Breast epithelium (tissue), 4 donors: ENCODE measurements at places on chromosomes 16 and 17. TPM values are rescaled to one million over a fixed set of nuclear protein-coding genes. Genes with fewer than 3 reads are reported as not detected.

The ANKRD13B gene
- total RNA-seq = 9.2 TPM

The ARHGDIG gene
- total RNA-seq = 0.80 TPM

The GCGR gene
- total RNA-seq = not detected

The CX3CL1 gene
- 164 TPM for total RNA-seq

The KRTAP3-2 gene
- total RNA-seq = not detected

The FGF11 gene
- 2.9 TPM for total RNA-seq

The DPEP3 gene
- total RNA-seq = not detected

The CCDC137 gene
- 11.6 TPM for total RNA-seq

The PRCD gene
- 4.9 TPM for total RNA-seq

The SPATA20 gene
- total RNA-seq = 52.4 TPM

GRCh38 chr16:25709213-25709612, 17.5 kb downstream of the HS3ST4 start:
- no peak overlapping the region for H3K27ac ChIP-seq
- no peaks in the 10 kb centered on the region for H3K4me1 ChIP-seq
- H3K36me3 ChIP-seq = no peaks in the 10 kb centered on the region
- no peaks in the 10 kb centered on the region for H3K27me3 ChIP-seq
- DNase-seq = no peak
- no peak overlapping the region for H3K4me3 ChIP-seq

DNA sequence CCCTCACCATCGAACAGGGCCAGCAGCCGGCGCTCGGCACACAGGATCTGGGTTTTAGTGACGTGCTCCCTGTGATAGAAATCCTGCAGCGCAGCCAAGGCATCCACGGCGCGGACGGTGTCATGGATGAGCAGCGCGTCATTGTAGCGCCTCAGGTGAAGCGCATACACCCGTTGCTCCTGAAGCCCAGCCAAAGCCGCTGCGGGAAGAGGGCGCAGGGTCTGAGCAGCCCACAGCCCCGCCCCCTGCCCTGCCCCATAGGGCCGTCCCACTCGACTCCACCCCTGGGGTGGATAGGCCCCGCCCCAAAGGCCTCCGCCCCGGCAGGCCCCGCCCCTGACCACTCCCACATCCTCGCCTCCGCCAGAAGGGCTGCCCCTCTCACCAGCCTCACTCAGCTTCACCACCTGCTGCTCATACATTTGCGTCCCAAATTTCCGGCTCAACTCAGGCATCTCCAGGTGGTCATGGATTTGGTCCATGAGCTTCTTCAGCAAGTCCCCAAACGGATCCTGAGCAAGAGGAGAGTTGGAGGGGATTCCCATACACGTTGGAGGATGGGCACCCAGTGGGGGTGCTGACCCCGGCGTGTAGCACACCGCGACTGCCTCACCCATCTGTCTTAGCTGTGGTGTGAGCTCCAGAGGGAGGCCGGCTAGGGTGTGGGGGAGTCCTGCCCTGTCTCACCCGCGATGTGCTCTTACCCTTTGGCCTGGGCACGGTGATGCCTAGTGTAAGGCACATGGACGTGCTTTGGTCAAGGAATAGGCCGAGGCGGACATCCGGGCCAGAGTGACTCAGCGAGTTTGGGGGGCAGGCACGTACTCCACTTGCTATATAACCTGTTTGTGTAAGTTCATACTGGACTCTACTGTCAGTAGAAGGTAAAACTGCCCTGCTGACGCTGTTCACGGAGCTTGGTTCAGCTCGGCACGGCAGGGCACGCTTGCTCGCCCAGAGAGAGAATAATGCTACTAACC, 4.6 kb downstream of the DHX58 start:
- peaks cover 5% of the 10 kb centered on the region for H3K4me1 ChIP-seq
- no peak overlapping the region for H3K27ac ChIP-seq
- H3K36me3 ChIP-seq = no peaks in the 10 kb centered on the region
- H3K4me3 ChIP-seq = no peak overlapping the region
- DNase-seq = no peak
- no peaks in the 10 kb centered on the region for H3K27me3 ChIP-seq

DNA sequence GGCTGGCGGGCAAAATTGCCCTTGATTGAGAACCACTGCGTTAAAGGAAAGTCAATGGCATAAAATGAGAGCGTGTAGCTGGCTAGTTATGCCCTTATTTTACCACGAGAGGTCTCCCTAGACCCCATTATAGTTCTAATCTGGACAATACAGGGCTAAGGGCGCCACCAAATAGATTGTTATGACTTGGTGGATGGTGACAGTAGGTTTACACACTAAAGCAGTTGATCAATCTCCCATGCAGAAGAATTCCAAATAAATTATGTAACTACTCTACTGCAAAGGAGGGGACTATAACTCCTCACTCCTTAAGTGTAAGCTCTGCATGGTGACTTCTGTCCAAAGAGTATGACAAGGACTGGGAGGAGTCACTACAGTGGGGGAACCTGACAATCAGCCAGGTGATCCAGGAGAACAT, 20.4 kb upstream of the YPEL2 start:
- no peaks in the 10 kb centered on the region for H3K4me1 ChIP-seq
- no peak overlapping the region for H3K27ac ChIP-seq
- no peaks in the 10 kb centered on the region for H3K36me3 ChIP-seq
- DNase-seq = no peak
- H3K4me3 ChIP-seq = no peak overlapping the region
- no peaks in the 10 kb centered on the region for H3K27me3 ChIP-seq

GRCh38 chr17:6713918-6714271, 726 bp upstream of the SLC13A5 start:
- no peak for DNase-seq
- no peaks in the 10 kb centered on the region for H3K36me3 ChIP-seq
- H3K27ac ChIP-seq = no peak overlapping the region
- H3K4me1 ChIP-seq = peaks cover 8% of the 10 kb centered on the region

- no peaks in the 10 kb centered on the region for H3K36me3 ChIP-seq
- H3K27me3 ChIP-seq = peaks cover 12% of the 10 kb centered on the region
- H3K27ac ChIP-seq = no peak overlapping the region
- no peaks in the 10 kb centered on the region for H3K4me1 ChIP-seq
Measured at GRCh38 chr16:73735954-73736353, 560.7 kb upstream of the PSMD7 start.

GRCh38 chr16:50068550-50068949, 2.8 kb downstream of the HEATR3 start:
- no peaks in the 10 kb centered on the region for H3K4me1 ChIP-seq
- no peak for DNase-seq
- no peak overlapping the region for H3K27ac ChIP-seq
- H3K4me3 ChIP-seq = no peak overlapping the region

- H3K4me1 ChIP-seq = no peaks in the 10 kb centered on the region
- no peaks in the 10 kb centered on the region for H3K27me3 ChIP-seq
- H3K27ac ChIP-seq = peak overlapping the region; percentile 12
Measured at GRCh38 chr16:29745121-29745852, 503 bp downstream of the C16orf54 start.

GRCh38 chr17:73452009-73452408, 140.2 kb upstream of the CDC42EP4 start:
- H3K27ac ChIP-seq = no peak overlapping the region
- DNase-seq = no peak
- H3K4me3 ChIP-seq = no peak overlapping the region
- no peaks in the 10 kb centered on the region for H3K4me1 ChIP-seq
- H3K36me3 ChIP-seq = no peaks in the 10 kb centered on the region

DNA sequence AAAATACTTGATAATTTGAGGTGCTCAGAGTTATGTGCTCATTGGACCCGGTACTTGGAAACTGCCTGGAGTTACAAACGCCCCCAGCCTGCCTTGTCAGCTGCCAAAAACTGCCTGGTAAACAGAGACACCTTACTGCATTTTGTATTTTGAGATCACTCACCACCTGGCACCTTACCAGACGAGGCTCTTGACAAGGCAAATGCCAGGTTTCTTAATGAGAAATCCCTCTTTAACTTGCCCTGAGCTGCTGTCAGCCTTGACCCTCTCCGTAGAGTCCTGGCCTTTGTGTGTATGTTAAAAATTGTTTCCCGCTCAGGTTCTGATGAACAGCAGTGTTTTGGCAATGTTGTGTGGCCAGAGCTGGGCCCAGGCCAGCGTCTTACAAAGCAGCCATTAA, 28.8 kb downstream of the SYT17 start:
- H3K36me3 ChIP-seq = no peaks in the 10 kb centered on the region
- H3K4me3 ChIP-seq = no peak overlapping the region
- DNase-seq = no peak
- no peaks in the 10 kb centered on the region for H3K4me1 ChIP-seq

- no peak overlapping the region for H3K4me3 ChIP-seq
- H3K36me3 ChIP-seq = no peaks in the 10 kb centered on the region
- no peaks in the 10 kb centered on the region for H3K27me3 ChIP-seq
- H3K27ac ChIP-seq = no peak overlapping the region
- H3K4me1 ChIP-seq = no peaks in the 10 kb centered on the region
Measured at GRCh38 chr16:17037499-17037898, 433.3 kb downstream of the XYLT1 start.

DNA sequence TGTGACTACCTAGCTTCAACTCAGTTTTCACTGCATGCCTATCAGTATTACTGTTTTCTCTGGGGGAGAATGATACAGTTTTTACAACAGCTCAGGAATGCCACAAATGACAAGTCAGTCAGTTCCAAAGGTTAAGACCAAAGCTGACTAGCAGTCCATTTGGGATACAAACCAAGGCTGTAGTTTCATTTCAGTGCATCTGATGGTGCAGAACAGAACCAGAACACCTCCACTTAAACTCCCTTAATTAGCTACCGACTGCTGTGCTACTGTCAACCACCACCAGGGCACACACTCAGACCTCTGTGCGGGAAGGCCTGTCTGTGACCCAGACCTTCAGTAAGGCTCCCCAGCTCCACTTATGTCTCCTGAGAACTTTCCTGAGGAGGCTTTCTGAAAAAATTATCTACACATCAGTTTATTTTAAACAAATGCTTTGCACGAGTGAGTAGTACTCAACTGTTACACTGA, 20.4 kb downstream of the NFE2L1 start:
- no peaks in the 10 kb centered on the region for H3K27me3 ChIP-seq
- H3K4me1 ChIP-seq = no peaks in the 10 kb centered on the region
- no peak overlapping the region for H3K4me3 ChIP-seq
- H3K27ac ChIP-seq = no peak overlapping the region
- no peak for DNase-seq

GRCh38 chr17:56593646-56594319, at the start of gene NOG:
Gene NOG, plus strand, starts transcription at chr17:56593699. Its CDS starts 525 bp downstream, at chr17:56594224.
- H3K4me3 ChIP-seq = peak within 1 kb of the TSS; percentile 46
- DNase-seq = peak; percentile 35
- H3K27ac ChIP-seq = peak within 1 kb of the TSS; percentile 48
- peaks cover 41% of the 10 kb centered on the region for H3K27me3 ChIP-seq
- H3K36me3 ChIP-seq = no peaks in the 10 kb centered on the region

DNA sequence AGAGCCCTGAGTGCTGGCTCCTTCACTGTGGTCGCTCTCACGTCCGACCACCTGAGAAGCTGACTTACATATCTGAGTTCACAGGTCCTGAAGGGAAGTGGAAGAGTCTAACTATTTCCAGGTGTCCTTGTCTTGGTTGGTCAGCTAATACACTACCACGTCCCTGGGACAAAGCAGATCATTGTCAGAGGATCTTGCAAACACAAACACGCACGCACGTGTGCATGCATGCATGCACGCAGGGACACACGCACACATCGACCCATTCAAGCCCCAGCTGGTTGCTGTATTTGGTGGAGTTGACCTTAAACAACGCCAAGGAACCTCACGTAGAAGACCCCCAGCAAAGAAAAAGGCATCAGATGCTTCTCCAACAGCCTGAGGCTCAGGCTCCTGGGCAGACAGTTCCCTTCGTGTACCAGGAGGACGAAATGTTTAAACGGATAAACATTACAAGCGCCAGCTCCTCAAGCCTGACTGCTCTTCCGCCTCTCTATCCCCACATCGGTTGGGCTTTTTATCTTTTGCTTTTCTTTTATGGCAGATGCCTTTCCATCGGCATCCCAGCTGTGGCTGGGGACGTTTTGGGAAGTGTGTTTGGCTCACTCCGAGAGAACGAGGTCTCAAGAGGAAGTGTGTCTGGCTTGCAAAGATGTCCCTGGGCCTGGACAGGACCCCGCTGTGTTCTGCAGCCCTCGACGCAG, 95.8 kb downstream of the TBC1D16 start:
- H3K4me1 ChIP-seq = no peaks in the 10 kb centered on the region
- no peaks in the 10 kb centered on the region for H3K27me3 ChIP-seq
- no peak overlapping the region for H3K27ac ChIP-seq
- no peaks in the 10 kb centered on the region for H3K36me3 ChIP-seq

DNA sequence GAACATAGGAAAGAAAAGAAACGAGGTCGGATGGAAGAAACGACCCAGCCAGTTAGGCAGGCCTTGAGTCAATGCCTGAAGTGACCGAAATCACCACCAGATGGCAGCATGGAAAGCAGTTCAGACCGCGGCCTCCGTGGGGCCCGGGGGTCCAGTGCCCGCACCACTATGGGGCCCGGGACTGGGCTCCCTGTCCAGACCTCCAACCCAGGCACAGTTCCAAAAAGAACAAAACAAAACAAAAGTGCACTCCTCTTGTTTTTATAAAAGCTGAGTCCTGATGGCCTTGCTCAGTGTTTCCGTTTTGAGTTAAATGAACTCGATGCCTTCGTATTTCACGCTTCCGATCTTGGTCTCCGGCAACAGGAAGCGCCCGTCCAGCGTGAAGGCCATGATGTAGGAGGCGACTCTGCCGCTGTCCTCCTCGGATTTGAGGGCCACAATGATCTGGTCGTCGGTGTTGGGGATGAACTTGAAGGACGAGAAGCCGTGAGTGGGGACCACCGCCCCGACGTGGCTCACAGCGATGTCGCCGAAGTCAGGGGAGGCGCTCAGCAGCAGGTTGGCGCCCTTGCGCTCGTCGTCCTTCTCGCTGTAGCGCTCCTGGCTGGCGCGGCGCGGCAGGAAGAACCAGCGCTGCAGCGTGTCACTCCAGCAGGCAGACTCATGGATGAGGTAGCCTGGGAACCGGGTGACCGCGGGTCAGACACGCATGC, 13.7 kb upstream of the LGALS3BP start:
- no peak overlapping the region for H3K27ac ChIP-seq
- H3K36me3 ChIP-seq = no peaks in the 10 kb centered on the region
- no peak overlapping the region for H3K4me3 ChIP-seq
- H3K27me3 ChIP-seq = no peaks in the 10 kb centered on the region
- no peak for DNase-seq
- H3K4me1 ChIP-seq = peaks cover 21% of the 10 kb centered on the region

GRCh38 chr16:87390641-87391323, 1.4 kb upstream of the MAP1LC3B start:
- peak overlapping the region; percentile 69 for H3K4me3 ChIP-seq
- peak overlapping the region; percentile 100 for H3K27ac ChIP-seq
- H3K27me3 ChIP-seq = no peaks in the 10 kb centered on the region
- H3K4me1 ChIP-seq = peaks cover 9% of the 10 kb centered on the region
- H3K36me3 ChIP-seq = no peaks in the 10 kb centered on the region
